ENCODE measurements at places on chromosomes 4 and X. TPM values are rescaled to one million over a fixed set of nuclear protein-coding genes. Genes with fewer than 3 reads are reported as not detected.

FAM50A gene
- 91.2 TPM for total RNA-seq

NHSL2 gene
- total RNA-seq, result 11.2 TPM

- no peak for DNase-seq
Measured at GRCh38 chr4:176981551-176981950, 188.8 kb upstream of the VEGFC start.

GRCh38 chr4:18113710-18114331 is 92.3 kb upstream of the LCORL start:
- no peak for DNase-seq

GRCh38 chr4:129335276-129335675 is 239.3 kb downstream of the C4orf33 start:
- no peak for DNase-seq

BTC gene
- 0.24 TPM for total RNA-seq

KLKB1 gene
- total RNA-seq, result 14.4 TPM
